ENCODE measurements at places on chromosomes 4 and X.
A peak's percentile ranks its signal among the peaks of the same experiment; 100 is the strongest.

- no peak for DNase-seq
Observed at GRCh38 chr4:47002580-47002979, 9.2 kb upstream of the GABRA4 start.

GRCh38 chrX:136179133-136179532 lies 31.8 kb downstream of the FHL1 start:
- DNase-seq: no peak

DNA sequence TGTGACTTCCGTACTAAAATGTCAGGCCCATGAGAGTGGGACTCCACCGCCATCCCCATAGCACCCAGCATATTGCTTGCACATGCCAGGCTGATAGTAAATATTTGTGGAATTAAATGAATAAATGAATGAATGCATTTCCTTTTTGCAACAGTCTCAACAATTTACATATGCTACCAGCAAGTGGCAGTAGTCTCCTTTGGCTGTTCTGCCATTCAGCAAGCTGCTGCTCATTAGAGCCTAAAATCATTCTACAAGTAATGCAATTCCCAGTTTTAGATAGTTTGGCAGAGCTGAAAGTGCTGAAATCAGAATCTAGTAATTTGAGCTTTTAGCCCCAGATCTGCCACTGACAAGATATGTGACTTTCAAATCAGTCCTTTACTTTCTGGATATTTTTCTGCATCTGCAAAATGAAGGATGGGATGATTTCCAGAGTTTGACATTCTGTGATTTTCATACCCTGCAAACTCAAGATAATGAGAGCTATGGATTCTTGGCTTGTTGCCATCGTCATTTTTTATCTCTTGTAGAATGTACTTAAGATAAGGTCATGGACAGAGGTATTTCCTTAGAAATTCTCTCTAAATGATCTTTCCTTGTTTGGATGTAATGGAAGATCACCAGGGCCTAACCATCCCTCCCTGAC lies 35.7 kb upstream of the INTS6L start:
- DNase-seq: peak; percentile 60

DNA sequence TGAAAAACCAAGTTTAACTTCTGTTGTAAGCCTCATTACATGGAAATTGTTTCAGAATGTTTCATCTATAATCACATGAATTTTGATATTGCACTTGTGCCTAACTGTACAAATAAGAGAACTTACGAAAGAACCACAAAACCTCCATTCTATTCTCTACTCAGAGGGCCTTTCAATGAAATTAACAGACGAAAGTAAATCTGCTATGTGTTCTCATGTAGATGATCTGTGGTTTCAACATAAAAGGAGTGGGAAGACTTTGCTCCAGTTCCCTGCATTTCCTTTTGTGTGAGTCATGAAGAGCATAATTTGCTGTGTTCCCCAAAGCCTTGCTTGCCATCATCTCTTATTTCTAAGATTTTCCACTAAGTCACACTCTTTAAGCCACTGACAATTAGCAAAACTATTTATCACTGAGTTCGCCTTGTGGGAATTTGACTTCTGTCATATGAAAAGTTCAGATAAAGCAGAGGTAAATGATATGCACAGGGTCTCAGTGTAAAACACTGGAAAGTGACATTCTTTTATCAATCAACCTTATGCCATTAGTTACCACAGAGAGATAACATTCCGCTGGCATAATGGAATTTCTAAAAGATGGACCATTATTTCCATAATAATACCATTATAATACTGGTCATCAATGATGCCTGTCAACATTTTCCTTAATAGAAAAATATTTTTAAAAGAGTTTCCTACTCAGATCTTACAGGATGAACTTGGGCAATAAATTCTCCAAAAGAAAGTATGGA lies 329.8 kb downstream of the NR3C2 start:
- no peak for DNase-seq

- DNase-seq: no peak
Observed at GRCh38 chr4:12615822-12616221, 868.3 kb downstream of the RAB28 start.

GRCh38 chr4:138555584-138555983 lies 313.4 kb upstream of the SLC7A11 start:
- DNase-seq: peak; percentile 94

DNA sequence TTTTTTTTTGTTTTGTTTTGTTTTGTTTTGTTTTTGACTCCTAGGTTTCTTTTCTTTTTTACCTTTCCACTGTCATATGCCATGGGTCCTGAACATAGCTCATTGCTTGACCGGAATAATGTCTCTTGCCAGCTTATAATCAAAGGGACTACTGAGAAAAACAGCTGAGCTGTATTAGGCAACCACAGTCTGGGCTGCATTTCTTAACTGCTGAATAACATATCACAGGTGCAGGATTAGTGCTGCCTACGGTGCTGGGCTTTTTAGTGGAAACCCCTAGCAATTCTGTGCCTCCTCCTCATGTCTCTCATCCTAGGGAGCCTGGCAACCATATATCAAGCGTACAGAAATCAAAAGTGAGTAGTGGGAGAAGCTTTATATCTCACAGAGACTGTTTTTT lies 333.5 kb downstream of the BMPR1B start:
- peak; percentile 37 for DNase-seq

DNA sequence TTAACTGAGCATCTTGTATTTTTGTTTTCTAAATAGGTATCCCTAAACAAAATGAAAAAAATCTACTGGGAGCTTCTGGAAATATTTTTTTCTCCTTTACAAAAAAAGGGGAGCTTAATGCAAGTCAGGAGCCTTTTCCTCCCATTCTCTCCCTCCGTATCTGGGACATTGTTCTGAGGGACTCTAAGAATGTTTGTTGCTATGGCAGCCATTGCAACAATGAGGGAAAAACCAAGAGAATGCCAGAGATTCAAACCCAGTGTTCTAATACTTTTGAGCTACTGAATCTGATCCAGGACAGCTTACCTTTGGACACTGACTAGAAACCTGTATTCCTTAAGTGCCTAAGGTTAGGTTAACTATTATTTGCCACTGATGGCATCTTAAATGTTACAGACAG lies 485.7 kb upstream of the HS3ST1 start:
- DNase-seq: no peak

GRCh38 chr4:153127760-153128494 lies 76.3 kb upstream of the TRIM2 start:
- peak; percentile 85 for DNase-seq

DNA sequence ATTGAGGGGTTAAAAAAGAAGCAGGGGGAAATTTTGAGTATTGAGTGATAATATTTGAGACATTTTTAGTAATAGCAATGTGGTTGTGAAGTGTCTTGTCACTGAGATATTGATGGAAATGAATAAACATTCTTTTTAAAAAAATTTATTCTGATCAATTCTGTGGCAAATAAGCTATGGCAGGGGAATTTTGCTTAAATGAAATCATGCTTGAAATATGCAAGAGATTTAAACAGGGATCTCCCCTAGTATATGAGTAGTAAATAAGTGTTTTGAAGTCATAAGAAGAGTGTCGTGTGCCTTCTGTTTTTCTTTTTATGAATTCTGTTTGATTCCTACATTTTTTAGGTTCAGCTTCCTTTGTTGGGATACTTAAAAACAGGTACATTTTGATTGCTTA lies 23.2 kb downstream of the IL15 start:
- DNase-seq: no peak

- DNase-seq: peak; percentile 56
Observed at GRCh38 chrX:143437439-143437838, 79.8 kb downstream of the SPANXN3 start.

DNA sequence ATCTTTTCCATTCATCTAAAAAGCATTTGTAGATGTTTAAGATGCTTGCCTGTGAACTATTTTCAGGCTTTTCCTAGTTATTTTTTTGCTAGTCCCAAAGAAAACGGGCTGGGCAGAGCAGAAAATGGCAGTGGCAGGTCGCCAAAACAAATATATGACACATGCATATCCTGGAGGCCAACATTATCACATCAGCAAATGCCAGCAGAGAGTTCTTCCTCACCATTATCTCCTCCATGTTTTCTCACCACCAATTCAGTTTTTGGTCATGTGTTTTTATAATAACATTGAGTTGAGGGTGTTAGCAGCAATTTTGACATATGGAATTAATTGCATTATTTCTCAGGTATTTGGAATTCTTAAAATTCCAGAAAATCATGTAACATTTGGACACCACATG lies 97.9 kb upstream of the EOLA2 start:
- peak; percentile 0 for DNase-seq

DNA sequence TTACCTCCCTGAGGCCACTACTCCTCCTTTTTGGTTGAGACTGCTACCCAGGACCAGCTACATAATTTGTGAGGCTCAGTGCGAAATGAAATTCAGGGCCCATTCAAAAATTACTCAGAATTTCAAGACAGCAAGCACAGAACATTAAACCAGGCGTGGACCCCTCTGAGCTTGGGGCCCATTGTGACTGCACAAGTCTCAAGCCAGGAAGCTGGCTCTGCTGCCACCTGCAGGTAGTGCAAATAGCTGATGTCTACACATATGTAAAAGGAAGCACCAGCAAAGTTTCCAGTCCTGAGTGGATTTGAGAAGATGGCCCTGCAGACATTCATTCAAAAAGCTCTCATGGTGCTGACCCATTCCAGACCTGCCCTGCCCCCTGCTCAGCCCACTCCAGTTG lies 213.4 kb upstream of the LNX1 start:
- DNase-seq: peak; percentile 63

- no peak for DNase-seq
Observed at GRCh38 chrX:38660395-38661102, 99.2 kb downstream of the TSPAN7 start.

- DNase-seq: peak; percentile 5
Observed at GRCh38 chr4:146269228-146269653, 54.9 kb downstream of the REELD1 start.

DNA sequence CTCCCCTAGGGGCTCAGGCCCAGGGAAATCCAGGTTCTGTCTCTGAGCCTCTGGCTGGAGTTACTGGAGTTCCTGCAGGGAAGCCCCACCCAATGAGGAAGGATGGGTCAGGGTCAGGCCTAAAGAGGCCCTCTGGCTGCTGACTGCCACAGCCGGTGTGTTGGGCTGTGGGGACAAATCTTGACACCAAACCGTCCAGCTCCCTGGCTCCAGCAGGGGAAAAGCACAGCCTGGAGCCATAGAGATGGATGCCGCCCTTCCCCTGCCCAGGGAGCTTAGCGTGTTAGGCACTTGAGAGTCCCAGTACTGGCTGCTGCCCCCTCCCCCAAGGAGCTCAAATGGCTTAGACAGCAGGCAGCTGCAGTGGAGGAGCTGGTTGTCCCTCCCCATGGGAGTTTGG lies 321.3 kb upstream of the LCORL start:
- no peak for DNase-seq

DNA sequence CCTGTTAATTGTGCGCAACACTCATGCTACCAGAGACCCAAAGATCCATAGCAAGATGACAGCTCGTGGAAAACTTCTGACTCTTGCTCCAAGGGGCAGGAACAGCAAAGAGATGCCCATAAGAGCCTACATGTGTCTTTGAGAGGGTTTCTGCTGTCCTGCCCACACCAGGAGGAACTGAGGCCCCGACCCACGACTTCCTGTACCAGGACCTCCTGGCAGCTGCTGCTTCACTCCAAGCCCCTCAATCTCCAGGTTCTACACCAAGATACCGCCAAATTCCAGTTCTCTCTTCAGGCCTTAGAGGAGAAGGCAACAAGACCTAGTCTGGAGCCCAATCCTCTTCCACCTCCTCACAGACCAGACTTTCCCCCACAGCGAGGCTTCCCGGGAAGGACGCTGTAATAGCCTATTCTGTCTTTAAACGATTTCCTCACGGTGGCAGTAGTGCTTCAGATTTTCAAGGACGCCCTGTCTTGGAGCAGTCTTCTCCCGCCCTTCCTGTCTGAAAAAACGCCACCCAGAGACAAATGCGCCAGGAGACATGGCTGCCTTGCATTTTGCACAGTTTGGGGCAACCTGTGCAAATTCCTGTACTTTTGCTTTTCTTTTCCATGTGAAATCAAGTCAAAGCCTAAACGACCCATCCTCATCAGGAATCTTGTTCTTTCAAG lies 230.2 kb upstream of the STK26 start:
- peak; percentile 92 for DNase-seq

GRCh38 chrX:69900491-69900890 lies 149.2 kb downstream of the AWAT2 start:
- DNase-seq: no peak

GRCh38 chrX:16187024-16187760 lies 19.9 kb downstream of the MAGEB17 start:
- DNase-seq: no peak

DNA sequence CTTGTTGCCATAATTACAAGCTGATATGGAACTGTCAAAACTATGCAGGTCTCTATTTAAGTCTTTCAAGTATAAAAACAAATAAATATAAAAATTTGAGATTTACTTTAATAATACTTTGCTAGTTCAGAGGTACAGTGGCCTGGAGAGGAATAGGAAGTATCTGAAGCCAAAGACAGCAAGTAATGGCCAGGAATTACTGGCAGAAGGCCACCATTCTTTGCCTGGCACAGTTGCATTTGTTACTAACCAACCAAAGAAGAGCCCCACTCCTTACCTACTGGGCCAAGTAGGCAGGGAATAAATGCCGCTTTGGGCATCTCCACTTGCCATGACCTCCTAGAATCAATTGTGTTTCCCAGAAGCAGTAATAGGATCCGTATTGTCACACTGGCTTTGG lies 13.8 kb upstream of the ADAMTS3 start:
- DNase-seq: no peak

GRCh38 chr4:59525885-59526284 lies 1674.2 kb upstream of the ADGRL3 start:
- peak; percentile 1 for DNase-seq

GRCh38 chr4:18684932-18685331 lies 663.4 kb upstream of the LCORL start:
- DNase-seq: no peak

- DNase-seq: peak; percentile 4
Observed at GRCh38 chr4:104217526-104217925, 277.2 kb downstream of the CXXC4 start.

DNA sequence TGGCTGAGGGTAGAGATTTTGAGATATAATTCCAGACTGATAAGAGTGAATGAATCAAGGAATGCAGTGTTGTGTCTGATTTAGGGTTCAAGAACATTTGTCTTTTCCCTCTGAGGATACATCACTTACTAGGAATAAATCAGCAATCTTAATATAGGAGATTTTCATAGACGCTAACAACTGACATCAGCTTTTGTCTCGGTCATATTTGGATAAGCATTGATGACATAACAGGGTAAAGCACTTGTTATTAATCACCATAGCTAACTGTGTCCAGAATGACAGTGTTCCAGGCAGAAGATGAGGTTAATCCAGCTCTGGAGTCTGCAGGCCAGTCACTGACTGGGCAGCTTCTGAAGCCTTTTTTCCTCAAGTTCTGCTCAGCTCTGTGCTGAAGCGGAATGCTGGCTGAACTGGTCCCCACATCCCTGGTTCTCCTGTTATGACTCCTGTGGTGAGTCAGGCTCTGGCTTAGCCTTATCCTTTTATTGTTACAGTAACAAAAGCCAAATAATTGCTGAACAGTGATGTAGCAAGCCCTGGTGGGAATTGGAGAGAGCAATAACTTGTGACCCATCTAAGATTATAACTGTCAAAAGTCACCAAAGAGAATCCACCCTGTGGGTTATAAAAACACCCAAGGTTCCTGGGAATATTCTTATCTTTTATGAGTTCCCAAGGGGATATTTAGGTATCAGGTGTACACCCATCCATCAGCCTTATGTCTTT lies 41.8 kb downstream of the FNIP2 start:
- peak; percentile 39 for DNase-seq

Measured in NCI-H69 (cell line).